ENCODE measurements at places on chromosomes 5 and 9. TPM values are rescaled to one million over a fixed set of nuclear protein-coding genes. Genes with fewer than 3 reads are reported as not detected.

The ADGRD2 gene
- not detected for total RNA-seq

The CCDC183 gene
- 2.2 TPM for total RNA-seq

The RALGDS gene
- 22.1 TPM for total RNA-seq

The ARHGEF28 gene
- total RNA-seq: 26.2 TPM
